ENCODE measurements at places on chromosomes 12 and 14.

- DNase-seq, result no peak
These were observed 10.2 kb downstream of the HEATR5A start for GRCh38 chr14:31410048-31410650.

GRCh38 chr12:85996280-85996679 is 122.2 kb downstream of the NTS start:
- DNase-seq, result no peak

DNA sequence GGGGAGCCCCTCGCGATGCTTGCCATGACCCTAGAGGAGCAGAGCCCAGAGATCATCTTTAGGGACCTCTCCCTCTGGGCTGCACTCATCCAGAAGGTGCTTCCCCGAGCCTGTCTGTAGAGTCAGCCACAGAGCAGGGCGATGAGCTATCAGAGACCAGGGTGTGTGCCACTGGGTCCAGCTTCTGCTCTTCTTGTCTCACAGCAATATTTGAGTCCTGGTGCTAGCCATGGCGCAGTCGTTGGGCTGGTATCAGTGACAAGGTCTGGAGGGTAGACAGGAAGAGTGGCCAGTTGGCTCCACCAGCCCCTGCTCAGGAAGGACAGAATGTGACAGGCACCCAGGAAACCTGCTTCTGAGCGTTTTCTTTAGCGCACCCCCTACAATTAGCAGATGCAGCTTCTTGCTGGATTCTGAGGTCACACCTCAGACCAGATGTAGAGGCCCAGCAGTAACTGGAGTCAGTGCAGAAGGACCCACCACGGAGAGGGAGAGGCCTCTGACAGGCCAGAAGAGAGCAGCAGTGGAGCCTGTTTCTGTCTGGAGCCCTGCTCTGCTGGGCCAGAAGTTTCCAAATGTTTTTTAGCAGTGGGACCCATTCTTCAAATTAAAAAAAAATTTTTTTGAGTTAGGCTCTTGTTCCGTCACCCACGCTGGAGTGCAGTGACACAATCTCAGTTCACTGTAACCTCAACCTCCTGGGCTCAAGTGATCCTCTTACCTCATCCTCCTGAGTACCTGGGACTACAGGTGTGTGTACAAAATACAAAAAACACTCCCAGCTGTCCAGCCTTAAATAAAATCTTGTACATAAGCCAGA is 23.7 kb downstream of the ANKRD9 start:
- no peak for DNase-seq

DNA sequence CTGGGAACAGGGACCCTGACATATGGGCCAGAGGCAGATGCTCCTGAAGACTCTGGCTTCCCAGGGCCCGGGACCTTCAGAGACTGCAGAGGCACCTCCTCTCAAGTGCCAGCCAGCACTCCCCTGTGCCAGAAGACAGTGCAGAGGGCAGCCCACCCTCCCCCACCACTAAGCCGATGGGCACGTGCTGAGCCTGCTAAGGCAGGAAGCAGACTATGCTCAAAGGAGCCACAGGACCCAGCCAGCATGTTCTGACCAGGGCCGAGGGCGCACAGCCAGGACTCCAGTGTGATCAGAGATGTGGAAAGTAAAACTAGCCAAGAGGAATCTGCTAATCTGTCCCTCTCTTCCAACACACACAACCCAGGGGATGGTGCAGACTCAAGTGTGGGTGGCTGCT is 29.8 kb downstream of the DIO3 start:
- DNase-seq, result no peak

DNA sequence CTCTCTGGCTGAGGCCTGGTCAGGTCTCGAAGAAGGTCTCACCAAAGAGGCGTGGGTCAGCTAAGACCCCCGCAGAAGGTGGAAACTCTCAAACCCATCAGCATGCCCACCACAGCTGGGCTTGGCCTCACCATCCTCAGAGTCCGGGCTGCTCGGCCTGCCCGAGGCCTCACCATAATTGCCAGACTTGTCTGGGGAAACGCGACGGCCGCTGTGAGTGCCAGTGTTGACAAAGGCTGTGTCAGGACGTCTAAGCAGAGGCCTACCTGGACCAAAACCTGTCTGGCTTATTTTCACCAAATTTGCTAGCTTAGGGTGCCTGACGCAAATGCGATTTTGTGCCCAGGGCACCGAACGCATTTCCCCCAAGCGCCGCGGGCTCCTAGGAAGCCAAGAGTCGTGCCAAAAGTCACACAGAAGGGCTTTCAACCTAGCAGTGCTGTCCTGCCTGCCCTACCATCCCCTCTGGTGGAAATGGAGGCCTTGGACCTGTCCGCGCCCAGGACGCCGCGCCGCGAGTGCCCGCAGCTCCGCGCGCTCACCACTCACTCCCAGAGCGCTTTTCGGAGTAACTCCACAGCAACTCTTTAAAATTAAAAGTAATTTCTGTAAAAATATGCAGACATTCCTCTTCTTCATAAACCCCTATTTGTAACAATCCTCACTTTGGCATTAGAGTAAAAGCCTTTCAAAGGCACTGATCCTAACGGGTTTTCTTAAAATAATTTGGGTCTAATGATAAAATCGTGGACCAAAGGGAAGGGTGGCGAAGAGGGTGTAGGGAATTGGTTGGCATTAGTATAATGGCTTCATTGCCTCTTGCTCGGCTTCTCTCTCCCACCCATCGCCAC is 1.2 kb upstream of the ALX1 start:
- DNase-seq, result no peak

DNA sequence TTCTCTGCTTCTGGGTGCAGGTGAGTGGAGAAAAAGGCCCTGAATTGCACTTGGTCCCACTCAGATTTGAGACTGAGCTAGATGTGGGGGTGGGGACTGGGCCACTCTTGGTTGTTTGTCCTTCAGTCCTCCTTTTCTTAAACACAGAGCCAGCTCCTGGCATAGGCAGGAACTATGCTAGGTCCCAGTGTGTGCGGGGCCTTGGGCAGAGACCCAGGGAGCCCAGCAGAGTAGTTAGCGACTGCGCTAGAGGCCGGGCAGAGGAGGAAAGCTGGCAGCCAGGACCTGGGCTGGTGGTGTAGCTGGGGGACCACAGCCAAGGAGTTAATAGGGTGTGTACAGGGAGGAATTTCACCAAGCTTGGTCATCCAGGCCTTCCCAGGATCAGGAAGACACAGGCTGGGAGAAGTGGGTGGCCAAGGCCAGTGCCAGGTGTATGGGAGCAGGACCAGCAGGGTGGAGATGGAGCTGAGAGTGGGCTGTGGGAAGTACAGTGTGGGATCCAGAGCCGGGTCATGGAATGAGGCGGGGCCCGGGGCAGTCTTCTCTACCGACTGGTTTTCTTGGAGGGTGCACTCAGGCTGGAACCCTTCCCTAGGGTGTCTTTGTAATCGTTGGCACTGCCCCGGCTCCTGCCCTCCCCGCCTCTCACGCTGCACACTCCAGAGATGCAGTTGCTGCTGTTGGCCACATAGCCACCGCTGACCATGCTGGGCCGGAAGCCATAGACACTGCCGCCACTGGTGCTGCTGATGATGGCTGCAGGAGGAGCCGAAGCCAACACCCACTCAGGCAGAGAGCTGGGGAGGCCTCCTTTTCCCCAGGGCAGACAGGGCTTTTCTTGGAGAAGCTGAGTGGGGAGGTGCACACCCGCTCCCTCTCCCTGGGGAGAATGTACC is 8.7 kb downstream of the KRT71 start:
- DNase-seq, result no peak

Measured in WTC11 (cell line).